ENCODE measurements at places on chromosomes 2 and 18.

DNA sequence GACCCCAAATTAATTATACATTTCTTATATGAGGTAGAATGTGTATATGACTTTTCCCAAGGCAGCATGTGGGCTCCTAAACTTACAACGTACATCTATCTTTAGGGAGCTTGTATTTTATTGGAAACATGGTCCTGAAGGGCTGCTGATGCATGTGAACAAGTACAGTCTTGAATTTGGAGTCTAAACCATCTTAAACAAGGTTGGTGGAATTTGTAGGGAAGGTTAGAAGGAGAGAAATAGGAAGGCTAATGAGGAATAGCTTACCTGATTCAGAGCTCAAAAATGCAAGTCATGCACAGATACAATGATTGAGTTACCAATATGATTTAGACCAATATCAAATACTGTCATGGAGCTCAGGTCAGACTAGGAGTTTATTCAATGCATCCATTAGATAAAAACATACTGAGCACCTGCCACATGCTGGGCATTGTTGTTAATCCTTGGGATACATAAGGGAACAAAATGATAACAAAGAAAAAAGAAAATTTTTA, 458.6 kb upstream of the ETAA1 start:
- DNase-seq: no peak

GRCh38 chr2:75277111-75277510, 77.8 kb upstream of the TACR1 start:
- no peak for DNase-seq

- DNase-seq: no peak
These were observed 125.9 kb upstream of the NABP1 start for GRCh38 chr2:191552066-191552465.

- DNase-seq: no peak
These were observed 90.6 kb downstream of the SNTG2 start for GRCh38 chr2:1041012-1041805.

- no peak for DNase-seq
These were observed 16.9 kb downstream of the ERCC3 start for GRCh38 chr2:127277028-127277427.

- DNase-seq: no peak
These were observed 105.0 kb upstream of the LINC00305 start for GRCh38 chr18:64253873-64254272.

- DNase-seq: no peak
These were observed 184.5 kb upstream of the CWC22 start for GRCh38 chr2:180191432-180192124.

DNA sequence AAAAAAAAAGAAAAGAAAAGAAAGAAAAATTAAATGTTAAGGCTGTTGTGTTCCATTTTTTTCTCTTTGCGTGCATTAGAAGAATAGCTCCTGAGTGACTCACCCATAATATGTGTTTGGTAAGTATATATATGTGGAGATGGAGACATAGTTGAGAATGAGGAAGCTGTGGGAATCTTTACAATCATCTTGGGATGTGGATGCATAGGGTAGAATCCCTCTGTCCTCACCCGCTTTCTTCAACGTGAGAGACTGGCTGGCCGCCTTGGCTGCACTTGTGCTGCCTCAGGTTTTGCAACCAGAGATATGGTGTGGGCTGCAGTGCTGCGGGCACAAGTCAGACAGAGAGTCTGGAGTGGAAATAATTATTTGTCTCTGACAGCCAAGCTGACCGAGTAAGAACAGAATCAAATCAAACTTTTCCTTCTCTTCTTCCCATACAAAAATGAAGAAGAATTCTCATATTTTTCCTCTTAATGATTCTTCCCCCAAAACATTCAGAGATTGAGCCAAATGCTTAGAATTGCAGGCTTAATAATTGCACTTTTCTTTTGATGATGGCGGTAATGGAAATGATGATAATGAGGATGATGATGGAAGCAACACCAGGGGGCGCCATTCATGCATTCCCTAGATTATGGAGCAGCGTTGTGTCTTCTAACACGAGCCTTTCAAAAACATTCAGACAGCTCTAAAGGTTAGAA, 48.5 kb downstream of the SERPINB7 start:
- no peak for DNase-seq

DNA sequence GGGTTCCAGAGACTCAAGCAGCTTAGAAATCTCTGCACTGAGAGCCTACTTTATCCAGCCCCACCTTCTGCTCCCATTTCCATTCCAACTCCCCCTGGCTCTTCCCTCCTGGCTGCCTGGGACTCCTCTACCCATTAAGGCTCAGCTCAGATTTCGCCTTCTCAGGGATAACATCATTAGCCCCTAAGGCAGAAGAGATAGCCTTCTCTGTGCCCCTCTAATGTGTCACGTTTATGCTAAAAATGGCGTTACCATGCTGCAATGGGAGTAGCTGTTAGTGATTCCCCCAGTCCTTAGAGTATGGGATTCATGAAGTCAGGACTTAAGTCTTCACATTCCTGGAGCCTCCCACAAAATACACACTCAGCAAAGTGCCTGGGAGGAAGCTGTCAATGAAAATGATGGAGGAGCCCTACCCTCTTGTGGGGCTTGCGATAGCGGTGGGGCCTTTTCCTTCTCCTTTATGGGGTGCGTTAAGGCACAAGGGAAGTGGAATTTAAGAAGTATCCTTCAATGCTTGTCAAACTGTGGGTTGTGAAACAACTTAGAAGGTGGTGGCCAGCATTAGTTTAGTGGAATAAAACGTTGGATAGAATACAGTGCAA, 144.7 kb upstream of the COPS8 start:
- DNase-seq: no peak

DNA sequence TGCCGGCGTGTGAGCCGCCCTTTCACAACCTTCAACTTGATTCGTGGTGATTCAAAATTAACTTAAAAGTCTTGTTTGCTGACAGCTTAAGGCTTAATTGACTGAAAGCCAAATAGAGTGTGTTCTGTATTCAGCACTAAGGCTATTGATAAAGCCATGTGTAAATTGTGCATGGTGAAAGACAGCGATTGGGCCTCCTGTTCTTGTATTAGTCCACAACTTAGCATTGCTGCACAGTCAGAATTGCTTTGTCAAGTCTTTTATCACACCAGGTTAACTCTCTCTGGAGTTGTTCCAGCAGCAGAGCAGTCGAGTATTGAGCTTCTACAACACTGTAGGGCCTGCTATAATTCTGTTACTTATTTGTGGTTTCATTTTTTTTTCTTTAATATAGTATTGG, 210.1 kb downstream of the WDR7 start:
- no peak for DNase-seq

GRCh38 chr2:142863485-142863961, 13.9 kb upstream of the KYNU start:
- DNase-seq: no peak

- DNase-seq: no peak
These were observed 263.2 kb downstream of the EN1 start for GRCh38 chr2:118584062-118584749.

DNA sequence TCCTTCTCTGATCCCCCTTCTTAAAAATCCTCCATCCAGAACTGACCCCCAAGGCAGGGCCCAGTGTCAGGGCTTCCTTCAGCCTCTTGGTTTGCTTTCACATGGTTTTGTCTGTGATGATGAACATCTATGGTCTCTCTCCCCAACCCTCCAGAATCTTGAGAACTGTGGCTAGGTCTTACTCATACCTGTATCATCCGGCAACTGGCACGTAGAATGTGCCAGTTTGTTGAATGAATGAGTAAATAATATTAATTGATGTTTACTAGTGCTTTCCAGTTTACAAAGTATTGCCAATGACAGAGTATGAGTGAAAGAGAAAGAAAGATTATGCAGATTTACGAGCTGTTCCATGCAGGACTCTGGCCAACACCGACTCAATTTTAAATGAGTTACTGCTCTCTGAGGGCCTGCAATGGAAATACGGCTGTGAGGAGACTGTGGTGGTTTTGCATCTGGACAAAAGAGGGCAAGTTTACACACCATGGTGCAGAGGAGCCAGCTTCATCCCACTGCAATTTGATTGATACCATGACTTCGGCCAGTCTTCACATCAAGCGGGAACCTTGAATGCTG, 29.9 kb upstream of the TRIB2 start:
- no peak for DNase-seq

- DNase-seq: no peak
These were observed 623.4 kb upstream of the PIK3C3 start for GRCh38 chr18:41331661-41332060.

DNA sequence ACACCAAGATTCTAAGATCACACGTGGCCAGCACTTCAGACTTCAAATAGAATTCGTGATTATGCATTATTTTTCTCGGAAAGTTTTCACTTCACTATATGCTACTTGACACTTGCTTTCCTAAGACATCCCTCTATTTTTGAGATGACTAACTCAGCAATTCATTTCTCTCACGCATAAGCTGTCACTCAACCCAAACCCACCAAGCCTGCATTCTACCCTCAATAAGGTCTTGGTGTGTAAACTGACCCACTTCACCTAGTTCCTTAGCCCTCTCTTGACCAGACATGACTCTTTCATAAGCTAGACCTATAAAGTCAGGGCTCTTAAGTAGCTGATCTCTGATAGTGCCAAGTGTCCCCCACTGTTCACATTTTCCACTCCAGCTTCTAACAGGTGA, 11.7 kb downstream of the CKAP2L start:
- no peak for DNase-seq

- no peak for DNase-seq
These were observed 726.7 kb upstream of the LRATD1 start for GRCh38 chr2:13905831-13906230.

DNA sequence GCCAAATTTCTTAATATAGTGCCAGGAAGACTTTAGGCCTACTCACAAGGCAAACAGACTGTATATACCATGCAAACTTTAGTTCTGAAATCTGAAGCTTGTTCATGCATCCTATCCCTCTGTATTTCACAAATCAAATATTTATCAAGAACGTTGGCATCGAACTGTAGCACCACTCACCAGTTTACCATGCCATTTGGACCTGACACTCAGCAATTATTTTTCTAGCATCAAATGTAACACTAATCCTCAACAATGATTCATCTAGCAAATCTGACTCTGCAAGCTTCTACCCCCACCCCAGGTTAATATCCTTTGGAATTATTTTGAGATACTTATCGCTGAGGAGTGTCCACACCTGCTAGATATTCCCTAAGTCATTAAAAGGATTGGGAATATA, 1506.6 kb downstream of the LRP1B start:
- no peak for DNase-seq

DNA sequence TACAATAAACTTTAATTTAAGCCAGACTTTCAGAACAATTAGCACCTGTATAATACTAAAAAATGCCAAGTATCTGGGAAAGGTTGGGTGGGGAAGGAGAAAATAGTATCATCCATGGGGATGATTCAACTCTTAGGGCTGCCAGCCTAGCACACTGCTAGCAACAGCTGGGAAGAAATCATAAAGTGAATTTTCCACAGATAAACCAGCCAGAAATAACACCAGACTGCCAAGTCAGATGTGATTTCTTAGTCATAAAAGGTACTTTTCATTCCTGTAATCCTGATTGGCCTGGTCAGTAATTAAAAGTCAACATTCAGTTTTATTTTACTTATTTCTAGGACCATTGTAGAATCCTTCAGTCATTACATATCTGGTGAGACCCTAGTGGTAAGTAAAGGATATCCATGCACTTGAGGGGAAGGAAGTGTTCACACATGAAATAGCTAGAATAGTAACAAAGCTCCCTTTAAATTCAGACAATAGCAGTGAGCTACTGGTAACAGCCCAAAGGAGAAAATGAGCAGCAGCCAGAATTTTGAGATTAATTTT, 59.4 kb downstream of the LIMS1 start:
- no peak for DNase-seq

GRCh38 chr18:33540392-33540791, 37.6 kb upstream of the ASXL3 start:
- no peak for DNase-seq

- no peak for DNase-seq
These were observed 147.7 kb upstream of the SPATS2L start for GRCh38 chr2:200158647-200159356.

GRCh38 chr2:219126555-219126954, 34.1 kb downstream of the NHEJ1 start:
- DNase-seq: no peak

DNA sequence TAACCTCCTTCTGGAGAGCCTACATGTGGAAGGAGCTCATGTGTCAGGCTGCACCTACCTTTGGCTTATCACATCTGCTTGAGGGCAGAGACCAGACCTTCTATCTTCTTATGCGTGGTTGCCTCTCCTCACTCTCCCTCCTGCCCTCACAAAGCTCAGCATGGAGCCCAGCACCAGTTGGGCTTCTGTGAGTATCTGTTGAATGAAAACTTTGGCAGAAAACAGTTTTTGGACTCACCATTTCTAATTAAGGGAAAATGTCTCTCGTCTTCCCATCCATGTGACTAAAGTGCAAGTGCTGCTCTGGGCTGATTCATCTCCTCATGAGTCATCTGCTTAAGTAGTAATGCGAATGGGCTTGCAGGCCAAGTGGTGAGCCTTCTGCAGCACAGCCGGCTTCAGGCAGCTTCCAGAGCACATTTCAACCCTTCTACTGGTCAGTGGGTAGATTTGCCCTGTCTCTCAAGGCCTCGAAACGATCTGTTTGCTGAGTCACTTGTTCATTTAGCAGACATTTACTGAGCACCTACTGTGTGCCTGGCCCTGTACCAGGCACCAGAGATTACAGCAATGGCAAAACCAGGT, 102.6 kb downstream of the VSNL1 start:
- no peak for DNase-seq

- DNase-seq: no peak
These were observed 34.7 kb downstream of the CYB5A start for GRCh38 chr18:74257083-74257482.

DNA sequence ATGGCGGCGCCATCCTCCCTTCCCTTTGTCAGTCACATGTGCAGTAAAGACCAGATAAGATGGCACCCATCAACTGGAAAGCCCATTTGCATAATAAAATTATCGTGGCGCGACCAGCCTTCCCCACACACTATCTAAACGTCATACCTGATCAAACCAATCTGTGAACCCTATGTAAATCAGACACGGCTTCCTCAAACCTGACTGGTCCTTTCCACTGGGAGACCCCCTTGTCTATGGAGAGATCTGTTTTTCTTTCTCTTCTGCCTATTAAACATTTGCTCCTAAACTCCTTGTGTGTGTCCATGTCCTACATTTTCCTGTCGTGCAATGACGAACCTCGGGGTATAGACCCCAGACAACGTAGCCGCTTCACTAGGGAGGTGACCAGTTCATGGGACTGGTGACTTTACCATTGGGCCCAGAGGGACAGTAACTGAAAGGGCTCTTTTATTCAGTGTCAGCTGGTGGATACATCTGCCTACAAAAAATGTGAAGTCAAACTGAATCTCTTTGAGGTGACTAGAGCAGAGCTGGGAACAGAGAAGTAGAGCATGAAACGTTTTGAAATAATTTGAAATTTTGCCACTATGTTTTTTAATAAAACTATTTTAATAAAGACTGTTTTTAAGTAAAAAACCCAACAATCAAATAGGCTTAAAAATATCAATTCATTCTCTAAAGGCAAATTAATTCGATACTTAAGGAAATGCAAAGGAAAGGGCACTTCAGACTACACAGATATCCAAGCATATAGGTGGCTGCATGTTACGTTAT, 87.5 kb downstream of the SOCS6 start:
- DNase-seq: no peak

DNA sequence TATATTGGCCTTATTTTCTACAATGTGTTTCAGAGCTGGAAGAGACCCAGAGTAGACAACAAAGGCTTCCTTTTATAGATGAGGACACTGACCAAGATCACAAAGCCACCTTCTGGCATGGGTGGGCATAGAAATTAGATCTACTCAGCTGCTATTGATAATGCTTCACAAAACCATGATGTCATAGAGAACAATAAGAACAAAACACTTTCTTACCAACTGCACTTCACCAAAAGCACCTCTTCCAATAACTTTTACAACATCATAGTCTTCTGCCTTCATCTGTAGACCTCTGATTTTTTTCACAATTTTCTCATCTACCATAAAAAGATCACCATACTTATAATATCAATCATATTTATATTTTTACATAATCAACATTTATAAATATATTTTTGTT, 58.1 kb downstream of the ROCK2 start:
- no peak for DNase-seq

Measured in effector CD4-positive, alpha-beta T cell (primary cell).